ENCODE measurements at places on chromosomes 7 and 10.

- DNase-seq = peak; percentile 30
Observed at GRCh38 chr10:66747451-66747850, 178.4 kb upstream of the LRRTM3 start.

- DNase-seq = no peak
Observed at GRCh38 chr7:31513790-31514189, at the start of gene ITPRID1. Gene ITPRID1, plus strand, starts transcription at chr7:31514090. Its CDS starts 38,935 bp downstream, at chr7:31553025.

DNA sequence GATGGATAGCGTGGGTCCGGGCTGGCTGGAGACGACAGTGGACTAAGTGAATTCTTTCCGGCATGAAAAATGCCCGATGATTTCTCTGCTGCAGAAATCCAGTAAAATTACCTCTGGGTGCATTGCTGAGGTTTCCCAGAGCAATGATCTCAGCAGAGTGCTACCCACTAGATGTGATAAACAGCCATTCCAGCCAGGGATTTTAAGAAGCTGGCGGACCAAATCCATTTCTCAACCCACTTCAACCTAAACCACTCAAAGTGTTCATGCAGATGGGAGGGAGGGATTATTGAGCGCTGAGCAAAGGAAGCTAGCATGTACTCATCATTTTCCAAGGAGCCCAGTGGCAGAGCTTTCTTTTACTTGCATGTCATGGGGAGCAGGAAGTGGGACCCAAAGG, 116.7 kb downstream of the PRKCQ start:
- no peak for DNase-seq

DNA sequence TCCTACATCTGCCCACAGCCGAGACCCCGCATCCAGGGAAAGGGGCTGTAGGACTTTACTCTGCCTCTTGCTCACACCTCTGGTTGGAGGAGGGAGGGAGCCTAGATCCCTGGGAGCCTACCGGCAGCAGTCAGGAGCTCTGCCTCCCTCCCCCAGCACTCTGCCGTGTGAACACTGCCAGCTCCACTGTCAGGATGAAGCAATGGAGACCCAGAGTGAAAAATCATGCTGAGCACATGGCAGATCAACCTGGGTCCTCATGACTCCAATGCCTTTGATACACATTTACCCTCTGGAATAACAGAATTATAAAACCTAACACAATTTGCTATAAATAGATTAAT, 477.7 kb downstream of the TNS3 start:
- no peak for DNase-seq

GRCh38 chr7:115327326-115327725, 405.4 kb downstream of the MDFIC start:
- DNase-seq = no peak

DNA sequence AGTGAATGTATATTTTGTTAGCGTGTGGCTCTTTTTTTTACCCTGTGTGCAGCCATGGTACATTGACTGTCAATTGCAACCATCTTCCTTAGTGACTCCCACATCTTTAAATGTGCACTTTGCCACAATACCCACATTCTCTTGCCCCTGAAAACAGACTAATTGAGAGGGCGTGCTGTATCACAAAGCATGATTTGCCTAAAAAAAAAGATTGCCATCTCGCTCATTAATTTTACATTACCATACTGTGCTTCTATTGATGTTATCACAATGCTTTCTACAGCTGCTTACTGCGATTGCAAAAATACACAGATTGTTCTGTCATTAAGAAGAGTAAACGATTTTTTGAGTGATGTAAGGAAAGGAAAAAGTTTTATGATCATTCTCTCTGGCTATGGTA, 613.1 kb upstream of the NRP1 start:
- DNase-seq = no peak

DNA sequence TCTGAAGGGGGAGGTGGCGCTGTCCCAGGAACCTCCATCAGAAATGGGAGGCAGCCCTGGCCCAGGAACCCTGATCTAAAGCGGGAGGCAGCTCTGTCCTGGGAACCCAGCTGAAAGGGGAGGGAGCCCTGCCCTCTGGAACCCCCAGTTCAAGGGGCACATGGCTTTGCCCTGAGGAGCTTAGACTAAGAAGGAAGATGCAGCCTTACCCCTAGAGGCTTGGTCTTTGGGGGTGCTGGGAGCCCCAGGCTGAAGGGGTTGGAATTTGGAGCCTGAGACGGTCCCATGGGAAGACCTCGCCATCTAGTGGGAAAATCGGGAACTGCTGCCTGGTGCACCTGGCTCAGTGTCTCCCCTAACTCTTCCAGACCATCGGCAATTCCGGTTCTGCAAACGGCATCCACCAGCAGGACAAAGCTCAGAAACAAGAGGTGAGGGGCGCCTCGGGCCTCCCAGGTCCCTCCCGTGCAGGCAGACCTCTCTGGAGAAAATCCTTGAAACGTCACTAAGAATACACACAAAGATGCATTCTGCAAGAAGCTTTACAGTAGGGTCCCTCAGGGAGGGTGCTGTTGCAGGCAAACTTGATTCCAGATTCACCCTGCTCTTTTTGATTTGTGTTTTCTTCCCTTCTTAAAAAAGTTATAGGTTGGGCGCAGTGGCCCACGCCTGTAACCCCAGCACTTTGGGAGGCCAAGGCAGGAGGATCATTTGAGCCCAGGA, 52.4 kb upstream of the GTF2IRD1 start:
- DNase-seq = peak; percentile 75

DNA sequence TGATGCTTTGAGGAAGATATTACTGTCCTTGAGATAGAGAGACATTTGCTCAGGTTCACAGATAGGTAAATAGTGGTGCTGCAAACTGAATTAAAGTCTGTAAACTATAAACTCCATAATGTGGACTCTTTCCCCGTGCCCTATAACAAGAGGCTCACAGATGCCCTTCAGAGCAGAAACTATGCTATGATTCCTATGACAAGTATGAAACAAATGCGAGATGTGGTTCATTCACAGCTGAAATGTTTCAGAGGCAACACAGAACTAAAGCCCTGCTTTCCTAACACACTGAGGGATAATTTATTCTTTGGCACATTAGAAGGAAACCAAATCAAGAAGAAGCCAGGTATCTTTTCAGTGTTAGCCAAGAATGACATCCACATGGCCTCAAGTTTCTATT, 13.4 kb downstream of the CHUK start:
- no peak for DNase-seq

- DNase-seq = no peak
Observed at GRCh38 chr7:36690514-36691187, 33.6 kb downstream of the AOAH start.

DNA sequence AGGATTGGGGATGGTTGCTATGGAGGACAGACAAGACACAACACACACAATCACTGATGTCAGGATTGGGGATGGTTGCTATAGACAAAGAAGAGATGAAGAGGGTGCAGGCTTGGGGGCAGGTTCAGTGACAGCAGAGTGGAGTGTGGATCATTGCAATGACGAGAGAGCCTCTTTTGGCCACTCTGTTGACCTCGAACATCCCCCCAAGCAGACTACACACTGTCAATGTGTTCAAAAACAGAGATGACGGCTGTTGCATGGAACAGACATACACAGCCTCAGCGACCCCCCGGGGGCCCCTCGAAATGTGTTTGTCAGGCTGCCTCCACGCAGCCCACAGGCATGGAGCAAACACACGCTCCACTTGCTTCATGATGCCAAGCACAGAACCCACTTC, 133.0 kb downstream of the PTPRN2 start:
- DNase-seq = no peak

- DNase-seq = no peak
Observed at GRCh38 chr10:34658934-34659333, 156.2 kb downstream of the PARD3 start.

DNA sequence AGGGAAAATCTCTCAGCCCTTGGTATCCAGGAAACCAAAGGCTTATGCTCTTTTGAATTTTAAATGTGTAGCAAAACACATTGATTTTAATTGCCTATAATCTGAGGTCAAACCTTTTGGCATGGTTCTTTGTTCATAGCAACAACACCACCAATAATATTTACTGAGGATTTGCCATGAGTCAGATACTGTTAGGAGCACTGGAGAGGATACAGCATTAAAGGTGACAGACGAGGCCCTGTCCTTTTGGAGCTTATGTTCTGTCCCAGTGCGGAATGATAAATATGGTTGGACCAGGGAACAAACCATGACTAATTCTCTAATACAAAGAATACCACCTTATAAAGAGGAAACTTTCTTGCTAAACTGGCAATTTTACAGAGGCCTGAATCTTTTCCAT, 176.6 kb downstream of the CTNNA3 start:
- no peak for DNase-seq

DNA sequence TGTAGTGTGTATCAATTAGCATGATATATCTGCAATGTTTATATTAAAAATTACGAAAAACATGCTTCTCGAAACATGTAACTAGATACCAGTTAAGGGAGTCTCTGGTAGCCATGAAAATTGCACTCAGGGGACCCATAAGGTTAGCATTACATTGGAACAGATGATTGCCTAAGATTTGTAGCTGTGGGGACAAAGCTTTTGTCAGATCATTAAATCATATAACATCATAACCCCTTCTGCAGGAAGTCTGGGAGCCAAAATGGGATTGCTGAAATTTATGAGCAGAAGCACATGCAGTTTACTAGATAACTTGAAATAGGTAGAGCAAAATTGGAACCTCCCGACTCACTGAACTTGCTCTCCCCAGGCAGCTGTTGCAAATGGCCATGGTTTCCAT, 235.0 kb upstream of the IGFBP3 start:
- no peak for DNase-seq

DNA sequence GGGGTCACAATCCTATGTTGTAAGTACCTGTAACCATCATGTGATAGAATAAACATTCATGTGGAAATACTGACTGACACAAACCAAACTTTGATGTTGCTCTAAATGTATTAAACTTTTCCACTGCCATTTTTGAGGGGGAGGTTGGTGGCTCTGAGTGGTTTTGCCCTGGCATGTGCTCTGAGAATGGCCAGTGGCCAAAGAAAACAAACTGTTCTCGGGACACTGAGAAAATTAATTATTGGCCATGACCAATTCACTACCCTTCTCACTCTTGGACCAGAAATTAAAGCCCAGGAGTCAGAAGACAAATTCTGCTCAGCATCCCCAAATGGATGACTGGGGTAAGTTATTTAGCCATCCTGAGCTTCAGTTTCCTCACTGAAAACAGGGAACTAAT, 195.9 kb downstream of the XPNPEP1 start:
- peak; percentile 66 for DNase-seq

DNA sequence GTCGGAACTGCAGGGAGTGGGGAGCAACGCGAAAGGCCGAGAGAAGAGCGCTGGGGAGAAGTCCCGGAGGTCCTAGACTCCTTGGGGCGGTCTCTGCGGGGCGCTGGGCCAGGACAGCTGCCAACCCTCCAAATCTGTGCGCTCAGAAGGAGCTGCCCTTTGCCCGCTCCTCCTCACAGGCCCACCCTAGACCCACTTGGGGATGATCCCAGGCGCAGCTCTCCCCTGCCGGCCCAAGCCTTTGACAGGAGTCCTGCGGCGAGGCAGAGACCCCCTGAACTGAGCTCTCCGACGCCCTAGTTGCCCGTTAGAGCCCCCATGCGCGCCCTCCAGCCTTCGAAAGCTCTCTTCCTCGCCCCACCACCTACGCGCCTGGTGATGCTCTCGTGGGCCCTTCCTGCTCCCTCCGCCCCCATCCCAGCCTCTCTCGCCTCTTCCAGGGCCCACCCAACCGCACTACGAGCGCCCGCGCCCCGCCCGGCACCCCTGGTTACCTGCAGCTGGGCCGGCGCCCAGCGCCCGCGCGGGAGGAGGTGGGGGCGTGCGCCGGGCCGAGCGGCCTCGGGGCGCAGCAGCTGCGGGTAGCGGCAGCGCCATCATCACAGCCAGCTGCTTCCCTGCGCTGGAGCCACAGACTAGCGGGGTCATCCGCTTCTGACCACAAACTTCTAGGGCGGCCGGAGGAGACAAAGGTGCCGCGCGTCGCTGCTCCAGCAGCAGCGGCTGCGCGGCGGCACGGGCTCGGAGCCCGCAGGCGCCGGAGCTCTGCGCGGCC, 353.4 kb downstream of the DNAJB6 start:
- DNase-seq = peak; percentile 83

DNA sequence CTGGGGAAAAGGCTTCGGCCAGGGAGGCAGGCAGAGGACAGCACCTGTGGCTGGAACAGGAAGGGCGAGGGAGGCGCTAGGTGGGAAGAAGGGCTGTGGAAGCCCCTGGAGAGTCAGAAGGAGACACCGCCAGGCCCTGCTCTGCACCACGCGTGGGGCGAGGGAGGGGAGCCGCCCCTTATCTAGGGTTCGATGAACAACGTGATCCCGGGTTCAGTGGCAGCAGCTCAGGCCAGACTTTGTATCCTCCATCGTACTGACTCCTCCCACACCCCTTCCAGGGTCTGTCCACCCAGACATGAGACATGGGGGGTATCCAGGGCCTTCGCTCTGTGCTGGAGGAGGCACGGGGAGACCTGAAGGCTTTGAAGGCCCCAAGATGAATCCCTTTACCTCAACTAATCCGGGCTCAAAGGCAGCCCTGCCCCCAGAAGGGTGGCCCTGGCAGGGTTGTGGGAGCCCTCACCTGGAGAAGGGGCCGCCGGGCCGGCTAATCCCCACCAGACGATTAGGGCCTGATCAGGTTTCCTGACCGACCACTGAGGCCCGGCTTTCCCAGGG, 110.8 kb downstream of the PDGFA start:
- no peak for DNase-seq

DNA sequence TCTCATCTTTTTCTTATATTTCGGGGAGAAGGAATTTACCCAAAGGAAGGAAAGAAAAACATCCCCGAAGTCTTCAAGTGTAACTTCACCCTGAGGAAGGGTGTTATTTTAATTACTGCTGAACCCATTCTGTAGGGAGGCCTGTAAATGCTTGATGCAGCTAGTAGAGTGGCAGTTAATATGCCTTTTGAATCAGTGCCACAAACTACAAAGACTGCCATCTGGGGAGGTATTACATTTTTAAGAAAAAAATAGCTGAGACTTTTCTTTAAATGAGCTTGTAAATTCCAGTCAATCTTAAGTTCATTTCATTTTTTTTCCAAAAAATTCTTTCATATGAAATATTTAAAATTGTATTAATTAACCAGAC, 233.1 kb upstream of the FERD3L start:
- no peak for DNase-seq

DNA sequence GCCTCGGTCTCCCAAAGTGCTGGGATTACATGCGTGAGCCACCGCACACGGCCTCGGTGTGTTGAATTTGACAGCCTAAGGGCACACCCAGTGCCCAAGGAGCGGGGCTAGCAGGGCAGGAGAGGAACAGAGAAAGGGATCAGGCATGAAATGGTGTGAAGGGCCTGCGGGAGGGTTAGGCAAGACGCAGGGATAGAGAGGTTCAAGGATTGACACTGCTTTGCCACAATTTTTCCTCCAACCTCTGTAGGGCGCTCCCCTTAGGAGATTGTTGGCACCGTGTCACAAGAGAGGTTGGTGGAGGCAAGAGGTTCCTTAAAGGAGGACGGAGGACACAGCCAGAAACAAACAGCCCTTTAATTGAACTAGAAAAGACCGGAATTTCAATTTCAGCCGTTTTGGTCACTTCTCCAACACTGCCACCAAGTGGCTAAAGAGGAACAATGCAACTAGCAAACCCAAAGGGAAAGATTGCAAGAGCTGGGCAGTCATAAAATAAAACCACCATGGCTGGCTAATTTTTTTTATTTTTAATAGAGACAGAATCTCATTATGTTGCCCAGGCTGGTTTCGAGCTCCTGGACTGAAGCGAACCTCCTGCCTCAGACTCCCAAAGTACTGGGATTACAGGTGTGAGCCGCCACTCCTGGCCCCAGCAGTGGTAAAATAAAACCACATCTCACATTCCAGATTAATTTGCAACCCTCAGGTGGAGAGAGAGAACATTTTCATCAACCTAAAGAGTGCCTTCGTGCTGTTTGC, 6.9 kb upstream of the CREB3L2 start:
- DNase-seq = peak; percentile 26

Measured in SJCRH30 (cell line).